ENCODE measurements at places on chromosomes 5 and 9. TPM values are rescaled to one million over a fixed set of nuclear protein-coding genes. Genes with fewer than 3 reads are reported as not detected.

FLT4 gene
- 0.02 TPM for polyA plus RNA-seq

C5orf52 gene
- polyA plus RNA-seq, result not detected

PDGFRB gene
- polyA plus RNA-seq, result 32.1 TPM

DNA sequence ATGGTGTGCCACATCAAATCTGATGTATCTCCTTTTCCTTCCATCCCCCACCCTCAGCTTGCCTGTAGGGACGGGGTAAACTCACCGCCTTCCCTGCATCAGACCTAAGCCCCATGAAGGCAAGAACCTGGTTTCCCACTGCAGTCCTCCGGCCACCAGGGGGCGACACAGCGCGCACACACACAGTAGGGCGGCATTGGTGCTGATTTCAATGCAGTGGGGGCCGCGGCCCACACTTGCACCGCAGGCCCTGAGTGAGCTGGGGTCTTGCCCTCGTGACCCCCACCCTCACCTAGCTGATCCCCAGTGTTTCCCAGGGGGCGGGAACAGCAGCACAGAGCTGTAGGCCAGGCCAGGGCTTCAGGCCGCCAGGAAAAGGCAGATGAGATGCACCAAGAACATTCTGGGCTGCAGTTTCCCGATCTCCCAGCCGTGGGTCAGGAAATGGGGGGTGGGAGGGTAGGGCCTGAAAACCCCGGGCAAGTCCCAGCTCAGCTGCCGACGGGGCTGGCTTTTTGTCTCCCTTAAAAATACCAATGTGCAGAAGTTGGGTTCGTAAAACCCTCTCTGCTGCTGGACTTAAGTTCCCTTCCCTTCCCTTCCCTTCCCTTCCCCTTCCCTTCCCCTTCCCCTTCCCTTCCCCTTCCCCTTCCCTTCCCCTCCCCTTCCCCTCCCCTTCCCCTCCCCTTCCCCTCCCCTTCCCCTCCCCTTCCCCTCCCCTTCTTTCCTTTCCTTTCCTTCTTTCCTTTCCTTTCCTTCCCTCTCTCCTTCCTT, 19.5 kb downstream of the FAM163B start:
- DNase-seq, result no peak

GRCh38 chr9:92120138-92120537, 4.9 kb upstream of the SPTLC1 start:
- no peak for DNase-seq

DNA sequence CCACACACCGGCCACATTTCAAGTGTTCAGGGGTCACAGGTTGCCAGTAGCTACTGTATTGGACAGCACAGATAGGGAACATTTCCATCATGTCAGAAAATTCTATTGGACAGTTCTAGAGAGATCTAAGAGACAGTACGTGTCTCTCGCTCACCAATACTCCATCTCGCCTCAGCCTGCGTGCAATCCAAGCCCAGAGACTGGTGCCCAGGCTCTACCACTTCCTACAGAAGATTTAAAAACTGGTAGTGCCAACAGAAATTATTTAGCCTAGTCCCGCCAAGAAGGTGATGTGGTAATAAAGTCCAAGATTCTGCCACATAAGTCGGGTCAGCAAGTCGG, 390 bp upstream of the SNX2 start:
- no peak for DNase-seq

All from SK-N-SH (cell line).